ENCODE measurements at places on chromosomes 1 and 21.

DNA sequence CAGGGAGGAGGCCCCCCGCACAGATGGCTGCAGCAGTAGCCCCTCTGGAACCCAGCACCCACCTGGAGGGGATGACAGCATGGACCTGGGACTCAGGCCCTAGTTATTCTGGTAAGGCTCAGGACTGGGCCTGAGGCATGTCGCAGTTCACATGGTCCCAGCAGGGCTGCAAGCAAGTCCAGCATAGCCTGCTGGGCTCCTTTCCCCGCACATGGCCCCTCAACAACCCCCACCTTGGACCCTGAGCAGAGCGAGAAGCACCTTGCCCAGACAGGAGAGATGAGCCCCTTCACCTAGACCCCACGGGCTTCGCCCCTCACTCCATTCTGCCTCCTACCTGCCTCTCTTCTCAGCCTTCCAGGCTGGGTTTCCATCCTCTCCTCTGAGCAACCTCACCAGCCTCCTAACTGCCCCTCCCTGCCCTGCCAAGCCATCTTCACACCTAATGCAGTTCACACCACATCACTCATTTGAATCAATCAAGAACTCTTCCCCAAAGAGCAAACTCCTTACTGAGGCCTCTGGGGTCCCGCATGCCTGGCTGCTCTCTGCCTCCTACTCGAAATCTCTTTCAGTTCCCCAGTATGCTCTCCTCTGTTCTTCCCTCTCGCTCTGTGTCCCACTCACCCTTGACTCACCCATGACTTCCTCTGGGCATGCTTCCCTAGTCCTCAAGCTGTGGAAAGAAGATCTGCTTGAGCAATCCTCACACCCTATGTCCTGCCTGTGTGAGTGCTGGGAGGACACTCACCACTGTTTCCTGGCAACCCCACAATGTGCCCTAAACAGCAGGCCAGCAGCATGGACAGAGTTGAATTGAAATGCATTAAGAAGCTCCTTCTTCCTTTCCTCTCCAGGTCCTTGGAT lies 9.4 kb upstream of the THEMIS2 start:
- no peak for DNase-seq

- DNase-seq: no peak
These were observed 75.1 kb downstream of the PGM1 start for GRCh38 chr1:63668298-63668697.

GRCh38 chr1:12420171-12420570 lies 190.3 kb downstream of the VPS13D start:
- DNase-seq: no peak

DNA sequence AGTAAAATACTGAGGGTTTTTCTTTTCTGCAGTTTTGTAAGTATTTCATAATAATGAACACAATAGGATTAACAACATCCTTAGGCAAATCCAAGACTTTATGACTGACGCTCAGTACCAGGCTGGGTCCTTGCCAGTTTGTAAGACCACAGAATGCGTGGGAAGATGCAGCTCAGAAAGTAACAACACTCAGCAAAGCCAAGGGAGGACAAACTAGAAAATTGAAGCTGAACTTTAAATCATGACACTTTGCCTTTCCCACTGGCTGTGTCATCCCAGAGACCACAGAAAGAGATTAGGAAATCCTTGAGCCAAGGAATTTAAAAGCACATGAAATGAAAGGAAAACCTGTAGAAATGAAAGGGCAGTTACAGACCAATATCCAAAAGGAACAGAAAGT lies 426.3 kb upstream of the CHRM3 start:
- no peak for DNase-seq

DNA sequence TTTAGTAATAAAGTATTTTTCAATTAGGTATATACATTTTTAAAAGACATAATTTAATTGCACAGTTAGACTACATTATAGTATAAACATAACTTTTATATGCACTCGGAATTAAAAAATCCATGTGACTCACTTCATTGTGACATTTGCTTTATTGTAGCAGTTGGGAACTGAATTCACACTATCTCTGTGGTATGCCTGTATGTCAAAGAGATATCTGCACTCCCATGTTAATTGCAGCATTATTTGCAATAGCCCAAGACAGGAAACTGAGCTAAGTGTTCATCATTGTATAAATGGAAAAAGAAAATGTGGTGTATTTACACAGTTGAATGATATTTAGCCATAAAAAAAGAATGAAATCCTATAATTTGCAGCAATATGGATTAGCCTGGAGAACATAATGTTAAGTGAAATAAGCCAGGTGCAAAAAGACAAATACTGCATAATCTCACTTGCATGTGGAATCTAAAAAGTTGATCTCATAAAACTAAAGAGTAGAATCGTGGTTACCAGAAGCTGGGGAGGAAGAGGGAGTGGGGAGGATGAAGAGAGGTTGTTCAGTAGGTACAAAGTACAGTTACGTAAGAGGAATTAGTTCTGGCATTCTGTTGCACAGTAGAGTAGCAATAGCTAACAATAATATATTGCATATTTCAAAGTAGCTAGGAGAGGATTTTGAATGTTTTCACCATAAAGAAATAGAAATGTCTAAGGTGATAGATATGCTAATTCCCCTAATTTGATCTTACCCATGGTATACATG lies 64.8 kb downstream of the DPT start:
- DNase-seq: no peak

DNA sequence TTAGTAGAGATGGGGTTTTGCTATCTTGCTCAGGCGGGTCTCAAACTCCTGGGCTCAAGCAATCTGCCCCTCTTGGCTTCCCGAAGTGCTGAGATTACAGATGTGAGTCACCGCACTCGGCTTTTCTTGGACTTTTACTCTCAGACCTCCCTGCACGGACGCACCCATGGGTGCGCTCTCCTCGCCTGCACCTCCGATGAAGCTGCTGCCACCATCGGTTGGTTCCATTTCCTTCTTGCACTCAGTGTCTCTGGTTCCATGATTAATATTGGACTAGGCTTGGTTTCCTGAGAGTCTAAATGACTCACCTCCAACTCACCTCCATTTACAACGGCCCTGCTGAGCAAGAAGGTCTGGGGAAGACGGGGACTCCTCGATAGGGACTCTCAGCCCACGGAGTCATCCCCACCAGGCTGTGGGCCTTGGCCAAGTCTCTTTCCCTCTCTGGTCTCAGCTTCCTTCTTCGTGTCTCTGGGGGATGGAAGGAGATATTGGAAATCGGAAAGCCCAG lies 6.7 kb upstream of the TNFRSF8 start:
- no peak for DNase-seq

DNA sequence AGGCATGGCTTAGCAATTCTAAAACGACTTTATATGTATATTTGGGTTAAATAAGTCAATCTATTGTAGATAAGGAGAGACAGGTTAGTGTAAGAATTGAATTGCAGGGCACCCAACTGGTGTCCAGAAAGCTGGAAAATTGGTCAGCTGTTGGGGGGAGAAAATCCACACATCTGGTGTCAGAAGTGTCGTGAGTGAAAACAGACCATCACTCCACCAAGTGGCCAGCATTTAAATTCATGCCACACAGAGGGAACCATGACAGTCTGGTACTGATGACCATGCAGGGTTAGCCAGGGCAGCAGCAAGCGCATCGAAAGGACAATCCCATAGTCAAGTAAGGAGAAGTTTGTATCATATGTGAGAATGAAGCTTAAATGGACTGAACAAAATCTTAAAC lies 11.7 kb downstream of the LAX1 start:
- DNase-seq: no peak

DNA sequence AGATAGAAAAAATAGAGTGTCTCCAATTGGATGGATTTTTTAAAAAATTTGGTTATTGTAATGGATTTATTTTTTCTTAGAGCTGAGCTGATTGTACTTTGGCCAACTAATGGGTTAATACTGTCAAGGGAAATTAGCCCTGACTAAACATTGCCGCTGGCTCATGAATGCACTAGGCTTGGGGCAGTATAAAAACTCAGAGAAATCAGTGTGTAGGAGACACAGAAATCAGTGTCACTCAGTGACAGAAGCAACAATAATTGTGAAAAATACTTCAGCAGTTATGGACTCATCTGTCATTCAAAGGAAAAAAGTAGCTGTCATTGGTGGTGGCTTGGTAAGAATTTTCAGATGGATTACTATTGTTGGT lies at the start of gene KMO:
Gene KMO, plus strand, starts transcription at position 217 of the 370 bp plus-strand sequence. Its CDS starts 67 bp downstream, at position 284.
- DNase-seq: no peak

DNA sequence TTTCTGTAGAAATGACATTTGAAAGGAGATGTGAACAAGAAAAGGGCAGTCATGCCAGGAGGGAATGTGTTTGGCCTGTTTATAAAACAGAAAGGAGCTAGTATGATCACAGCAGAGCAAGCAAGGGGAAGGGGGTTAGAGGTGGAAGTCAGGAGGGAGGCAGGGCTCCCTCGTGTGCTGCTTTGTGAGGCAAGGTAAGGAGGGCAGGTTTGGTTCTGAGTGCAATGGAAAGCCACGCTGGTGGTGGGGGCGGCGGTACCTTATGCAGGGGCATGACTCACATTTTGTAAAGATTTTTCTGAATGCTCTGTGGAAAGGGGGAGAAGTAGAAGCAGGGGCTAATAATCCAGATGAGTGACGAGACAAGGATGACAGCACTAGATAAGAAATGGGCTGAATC lies 197.5 kb upstream of the C8B start:
- DNase-seq: no peak

DNA sequence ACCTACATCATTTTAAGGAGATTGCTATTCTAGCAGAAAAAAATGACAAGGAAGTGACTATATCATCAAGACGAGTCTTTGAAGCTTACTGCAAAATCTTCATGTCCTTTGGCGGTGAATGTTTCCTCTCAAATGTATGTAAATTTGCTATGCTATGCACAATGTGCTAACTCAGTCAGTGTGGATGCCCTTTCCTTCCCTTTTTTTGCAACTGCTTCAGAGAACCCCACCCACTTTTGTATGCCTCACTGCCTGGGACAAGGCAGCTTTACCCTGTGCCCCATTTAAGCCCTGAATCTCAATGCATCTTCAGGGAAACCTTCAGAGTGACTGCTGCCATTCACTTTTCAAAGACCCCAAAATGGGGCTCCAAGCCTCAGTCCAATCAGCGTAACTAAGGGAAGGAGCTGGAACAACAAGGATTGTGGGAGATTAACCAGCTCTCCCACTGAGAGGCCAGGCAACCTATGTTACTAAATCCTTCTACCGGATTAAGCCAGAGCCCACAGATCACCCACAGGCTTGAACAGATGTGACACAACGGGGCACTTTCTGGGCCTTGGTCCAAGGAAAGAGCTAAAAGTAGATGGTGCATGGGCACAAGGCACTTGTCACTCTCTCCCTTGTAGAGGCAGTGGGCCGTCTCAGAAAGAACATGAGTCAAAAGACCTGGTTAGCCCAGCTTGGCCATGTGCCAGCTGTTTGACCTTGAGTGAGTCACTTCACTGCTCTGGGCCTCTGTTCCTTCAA lies 154.4 kb downstream of the PLPP3 start:
- no peak for DNase-seq

- no peak for DNase-seq
These were observed 118.1 kb downstream of the CACNA1E start for GRCh38 chr1:181601186-181601950.

DNA sequence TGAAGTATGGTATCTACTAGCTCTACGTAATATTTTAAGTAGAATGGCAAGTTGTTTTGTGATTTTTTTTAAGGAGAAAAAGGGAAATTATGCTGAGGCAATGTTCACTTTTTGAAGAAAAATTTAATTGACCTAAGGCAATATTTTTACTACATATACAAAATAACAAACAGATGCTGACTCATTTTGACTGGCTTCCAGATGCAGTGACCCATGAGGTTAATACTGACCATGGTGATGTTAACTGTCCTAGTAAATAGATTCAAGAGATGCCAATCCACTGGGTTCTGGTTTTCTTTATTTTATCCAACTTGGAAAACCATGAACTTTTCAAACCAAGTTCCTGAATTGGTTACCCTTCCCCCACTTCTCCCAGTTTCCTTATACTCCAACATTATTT lies 154.9 kb downstream of the CRB1 start:
- no peak for DNase-seq

DNA sequence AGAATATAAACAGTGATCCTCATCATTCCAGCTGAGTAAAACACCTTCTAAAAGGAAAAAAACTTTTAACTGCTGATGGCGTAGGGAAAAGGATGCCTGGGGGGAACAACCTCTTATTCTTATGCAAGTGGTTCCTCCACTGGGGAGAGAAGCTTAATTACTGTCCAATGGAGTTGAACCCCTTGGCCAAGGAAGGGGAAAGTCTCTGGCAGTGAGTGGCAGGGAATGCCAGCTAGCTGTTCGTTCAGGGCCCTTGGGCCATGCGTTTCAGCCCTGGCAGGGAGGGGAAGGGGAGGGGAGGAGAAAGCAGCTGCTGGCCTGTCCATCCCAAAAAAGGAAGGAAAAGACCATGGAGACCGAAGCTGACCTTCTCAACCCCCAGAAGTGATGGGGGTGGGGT lies 22.6 kb upstream of the SYCP1 start:
- DNase-seq: no peak

DNA sequence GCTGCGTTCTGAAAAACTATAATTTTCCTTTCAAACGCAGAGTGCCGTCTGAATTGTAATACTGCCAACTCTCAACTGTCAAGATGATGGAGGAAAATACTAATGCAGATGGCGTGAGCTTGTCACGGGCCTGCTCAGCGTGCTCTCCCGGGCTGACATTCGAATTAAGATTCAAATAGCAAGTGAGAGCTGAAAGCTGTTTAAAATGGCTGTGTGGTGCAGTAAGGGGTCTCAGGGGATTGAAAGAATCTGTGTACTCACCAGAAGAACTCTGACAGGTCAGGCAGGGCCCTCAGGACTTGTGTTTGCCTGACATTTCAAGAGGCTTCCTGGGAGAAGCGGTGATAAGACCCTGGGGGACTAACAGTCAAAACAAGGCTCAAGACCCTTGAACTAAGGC lies 33.1 kb downstream of the ZMYND12 start:
- no peak for DNase-seq

DNA sequence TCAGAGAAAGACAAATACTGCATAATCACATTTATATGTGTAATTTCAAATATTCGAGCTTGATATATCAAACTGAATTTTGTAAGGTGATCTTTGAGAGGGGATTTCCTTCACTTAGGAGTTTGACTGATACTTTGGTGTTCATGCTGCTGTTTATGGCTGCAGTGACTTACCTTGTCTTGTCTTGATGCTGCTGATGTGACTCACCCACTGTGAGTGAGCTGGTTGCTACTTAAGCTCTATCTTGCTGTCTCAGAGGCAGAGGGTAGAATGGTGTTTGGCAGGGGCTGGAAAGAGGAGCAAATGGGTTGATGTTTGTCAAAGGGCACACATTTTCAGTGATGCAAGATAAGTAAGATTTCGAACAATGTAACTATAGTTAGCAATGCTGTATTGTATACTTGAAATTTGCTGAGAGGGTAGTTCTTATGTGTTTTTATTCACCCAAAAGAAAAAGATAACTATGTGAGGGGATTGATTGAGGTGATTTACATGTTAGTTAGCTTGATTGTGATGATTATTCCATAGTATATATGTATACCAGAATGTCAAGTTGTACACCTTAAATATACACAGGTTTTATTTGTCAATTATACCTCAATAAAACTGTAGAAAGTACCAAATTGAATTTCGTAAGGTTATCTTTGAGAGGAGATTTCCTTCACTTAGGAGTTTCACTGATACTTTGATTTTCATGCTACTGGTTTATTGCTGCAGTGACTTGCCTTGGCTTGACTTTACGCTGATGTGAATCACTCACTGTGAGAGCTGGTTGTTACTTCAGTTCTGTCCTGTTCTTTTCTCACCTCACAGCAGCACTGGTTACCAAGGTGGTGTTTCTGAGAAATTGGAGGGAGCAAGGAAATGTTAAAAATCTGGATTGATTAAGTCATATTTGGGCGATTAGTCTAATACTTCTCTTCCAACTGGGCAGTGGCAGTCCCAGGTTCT lies 94.5 kb upstream of the SLC5A9 start:
- DNase-seq: no peak

- DNase-seq: no peak
These were observed 607 bp downstream of the BTG3 start for GRCh38 chr21:17612023-17612564.
